Testis (tissue), 5 donors: ENCODE measurements at places on chromosomes 11 and 22. TPM values are rescaled to one million over a fixed set of nuclear protein-coding genes. Genes with fewer than 3 reads are reported as not detected.

TMEM258 gene
- total RNA-seq: 55.6 TPM

SHANK2 gene
- 8.0 TPM for total RNA-seq

OR6A2 gene
- total RNA-seq: 2.6 TPM

DNA sequence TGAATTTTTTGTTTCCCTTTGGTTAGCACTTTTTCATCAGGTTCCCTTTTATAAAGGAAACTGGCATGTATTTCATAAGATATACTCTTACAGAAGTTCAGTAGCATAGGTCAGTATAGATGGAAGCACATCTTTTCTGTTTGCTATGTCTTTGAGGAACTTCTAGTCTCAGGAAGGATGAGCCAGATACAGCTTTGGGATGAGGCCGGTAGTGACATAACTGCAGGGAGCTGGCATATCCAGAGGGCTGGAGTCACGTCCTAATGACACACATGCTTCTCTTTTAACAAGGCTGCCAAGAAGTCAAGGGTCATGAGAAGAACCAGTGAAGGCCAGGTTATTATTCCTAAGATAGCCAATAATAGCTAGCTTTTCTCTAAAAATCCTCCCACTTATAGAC is 33.3 kb upstream of the ADSL start:
- H3K36me3 ChIP-seq: no peaks in the 10 kb centered on the region
- H3K27me3 ChIP-seq: no peaks in the 10 kb centered on the region
- H3K4me3 ChIP-seq: no peak overlapping the region
- no peaks in the 10 kb centered on the region for H3K4me1 ChIP-seq

OR52E8 gene
- total RNA-seq: 4.6 TPM

PTPRJ gene
- 8.2 TPM for total RNA-seq
